ENCODE measurements at places on chromosomes 6 and 20.

- DNase-seq = peak; percentile 72
Observed at GRCh38 chr6:166005944-166006899, 161.4 kb downstream of the TBXT start.

DNA sequence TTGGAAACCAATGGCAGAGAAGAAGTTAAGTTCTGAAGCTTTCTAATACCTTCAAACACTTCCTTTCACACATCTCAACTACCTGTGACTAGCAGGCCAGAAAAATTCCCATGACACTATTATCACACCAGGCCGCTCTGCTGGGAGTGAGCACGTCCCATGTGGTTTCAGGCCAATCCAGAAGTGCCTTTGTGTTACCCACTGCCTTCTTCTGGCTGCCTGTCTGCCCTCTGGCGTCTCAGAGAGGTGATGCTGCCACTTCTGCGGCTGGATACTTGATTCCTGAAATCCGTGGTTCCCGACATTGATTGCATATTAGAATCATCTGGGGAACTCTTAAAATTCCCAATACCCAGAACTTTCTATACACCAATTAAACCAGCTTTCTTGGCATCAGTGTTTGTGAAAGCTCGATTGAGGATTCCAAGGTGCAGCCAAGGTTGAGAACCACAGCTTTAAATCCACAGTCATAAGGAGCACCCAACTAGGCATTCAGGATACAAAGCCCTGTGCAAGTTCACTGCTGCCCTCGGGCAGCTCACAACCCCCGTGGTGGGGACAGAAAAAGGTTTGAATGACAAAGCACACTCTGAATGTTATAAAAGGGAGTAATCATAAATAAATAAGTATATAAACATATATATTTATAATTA, 65.6 kb downstream of the STMND1 start:
- peak; percentile 80 for DNase-seq

- DNase-seq = no peak
Observed at GRCh38 chr6:157985378-157986155, 3.9 kb downstream of the SYNJ2 start.

- no peak for DNase-seq
Observed at GRCh38 chr6:168180548-168181011, 101.6 kb upstream of the FRMD1 start.

DNA sequence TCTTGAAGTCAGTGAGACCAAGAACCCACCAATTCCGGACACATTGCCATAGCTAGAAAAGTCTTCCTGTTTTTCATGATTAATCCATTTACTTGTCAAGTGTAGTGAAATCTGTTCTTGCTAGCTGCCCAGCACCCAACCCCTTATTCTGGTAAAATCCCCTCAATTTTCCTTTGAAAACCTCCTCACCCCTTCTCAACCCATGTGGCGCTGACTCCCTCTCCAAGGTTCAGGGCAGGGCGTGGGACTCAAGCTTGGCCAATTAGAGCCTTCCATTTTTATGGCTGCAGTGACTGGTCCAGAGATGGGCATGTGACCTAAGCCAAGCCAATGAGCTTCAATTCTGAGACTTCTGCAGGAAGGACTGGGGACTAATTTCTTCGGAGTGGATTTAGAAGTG, 9.8 kb upstream of the ZBP1 start:
- no peak for DNase-seq

- DNase-seq = no peak
Observed at GRCh38 chr6:128495536-128496333, 24.7 kb downstream of the PTPRK start.

All from cardiac muscle cell (in vitro differentiated cells and primary cell).